Thymus (tissue), 14 donors: ENCODE measurements at places on chromosomes 4 and X.

DNA sequence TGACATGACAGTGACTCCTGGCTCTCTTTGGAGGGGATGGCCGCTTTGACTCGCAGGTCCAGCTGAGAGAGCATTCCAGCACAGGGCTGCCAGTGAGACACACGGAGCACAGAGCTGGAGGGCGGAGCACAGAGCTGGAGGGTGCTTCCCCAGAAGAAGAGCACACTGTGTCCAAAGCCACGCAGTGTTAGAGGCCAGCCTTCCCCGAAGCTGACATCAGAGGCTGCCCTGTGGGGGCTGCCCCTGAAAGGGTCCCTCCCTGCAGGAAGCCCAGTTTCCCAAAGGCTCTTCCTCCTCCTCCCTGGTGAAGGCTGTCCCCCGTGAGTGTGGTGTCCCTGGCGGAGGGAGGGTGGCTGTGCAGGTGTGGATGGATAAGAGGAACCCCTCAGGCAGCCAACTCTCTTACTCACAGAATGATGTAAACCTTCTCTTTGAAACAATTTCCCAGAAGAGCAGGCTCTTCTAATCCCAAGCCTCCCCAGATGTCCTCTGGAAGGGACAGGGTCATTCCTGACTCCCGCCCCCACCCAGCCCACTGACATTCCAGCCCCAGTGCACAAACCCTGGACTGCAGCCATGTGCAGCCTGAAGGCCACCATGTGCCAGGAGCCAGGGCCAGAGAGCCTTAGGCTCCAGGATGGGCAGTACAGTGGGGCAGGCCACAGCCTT lies 53.4 kb downstream of the PSAPL1 start:
- no peak for DNase-seq

DNA sequence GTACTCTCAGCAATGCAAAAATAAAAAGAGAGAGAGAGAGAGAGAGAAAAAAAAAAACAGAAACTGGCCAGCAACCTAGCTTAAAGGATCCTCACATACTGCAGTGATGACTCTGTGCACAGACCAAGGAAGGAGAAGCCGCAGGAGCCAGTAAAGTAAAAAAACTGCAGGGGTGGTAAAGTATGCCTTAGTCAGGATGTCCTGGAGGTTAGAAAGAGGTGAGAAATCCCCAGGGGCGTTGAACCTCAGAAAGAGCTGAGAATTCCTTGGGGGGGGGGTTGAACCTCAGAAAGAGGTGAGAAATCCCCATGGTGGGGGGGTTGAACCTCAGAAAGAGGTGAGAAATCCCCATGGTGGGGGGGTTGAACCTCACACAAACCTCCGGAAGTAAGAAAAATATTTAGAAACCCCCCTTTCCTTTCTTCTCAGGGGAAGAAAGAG lies 48.0 kb downstream of the MAGEA9 start:
- no peak for DNase-seq

DNA sequence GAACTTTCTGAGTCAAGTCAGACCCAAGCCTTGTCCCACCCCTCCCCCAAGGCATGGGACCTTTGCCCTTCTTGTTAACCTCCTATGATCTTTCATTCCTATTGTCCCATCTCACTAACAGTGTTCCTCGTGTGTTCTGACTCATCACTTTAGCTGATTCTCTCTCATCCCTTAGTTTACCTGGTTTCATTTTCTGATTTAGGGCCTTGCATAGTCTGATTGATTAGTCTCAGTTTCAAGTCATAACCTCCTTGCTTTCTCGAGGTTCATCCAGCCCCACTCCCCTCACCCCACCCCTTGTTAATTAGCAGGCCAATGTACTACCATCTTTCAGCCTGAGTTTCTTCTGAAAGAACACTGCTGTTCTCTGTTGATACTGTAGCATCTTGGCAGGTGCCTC lies 517.4 kb downstream of the RPA4 start:
- DNase-seq, result no peak

GRCh38 chrX:133473451-133473850 lies 58.2 kb upstream of the GPC4 start:
- no peak for DNase-seq

GRCh38 chr4:83556816-83557215 lies 20.9 kb downstream of the GPAT3 start:
- DNase-seq, result no peak

DNA sequence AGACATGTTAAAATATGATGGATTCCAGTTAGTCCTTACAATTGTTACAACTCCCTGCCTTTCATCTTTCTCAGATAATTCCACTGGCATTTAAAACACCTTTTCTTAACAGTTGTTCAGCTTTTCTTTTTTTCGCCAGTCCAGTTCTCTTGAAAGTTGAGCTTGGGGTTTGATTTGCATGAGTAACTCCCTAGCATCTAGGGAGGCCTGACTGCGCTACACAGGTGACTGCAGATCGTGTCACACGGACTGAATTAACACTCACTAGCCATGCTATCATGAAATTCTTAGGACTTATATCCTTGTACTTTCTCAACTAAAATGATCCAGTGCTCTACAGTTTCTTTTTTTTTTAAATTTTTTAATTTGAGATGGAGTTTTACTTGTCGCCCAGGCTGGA lies 69.8 kb downstream of the ARHGAP24 start:
- no peak for DNase-seq

GRCh38 chr4:3701736-3702560 lies 64.2 kb upstream of the ADRA2C start:
- no peak for DNase-seq

DNA sequence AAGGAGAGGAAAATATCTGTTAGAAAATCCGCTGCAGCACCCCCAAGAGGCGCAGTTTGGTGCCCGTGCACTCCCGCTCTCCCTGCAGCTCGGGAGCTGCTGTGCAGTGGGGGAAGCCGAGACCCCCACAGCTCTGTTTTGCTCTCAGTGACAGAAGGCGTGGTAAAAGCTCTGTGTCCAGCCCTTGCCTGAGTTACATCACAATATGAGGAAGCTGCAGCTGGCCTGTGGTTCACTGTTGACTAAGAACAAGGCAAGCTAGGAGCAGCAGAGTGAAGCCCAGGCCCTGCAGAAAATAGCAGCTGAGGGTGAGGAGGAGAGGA lies 88.5 kb upstream of the ADRA2C start:
- no peak for DNase-seq
